ENCODE measurements at places on chromosomes 11 and 22.

DNA sequence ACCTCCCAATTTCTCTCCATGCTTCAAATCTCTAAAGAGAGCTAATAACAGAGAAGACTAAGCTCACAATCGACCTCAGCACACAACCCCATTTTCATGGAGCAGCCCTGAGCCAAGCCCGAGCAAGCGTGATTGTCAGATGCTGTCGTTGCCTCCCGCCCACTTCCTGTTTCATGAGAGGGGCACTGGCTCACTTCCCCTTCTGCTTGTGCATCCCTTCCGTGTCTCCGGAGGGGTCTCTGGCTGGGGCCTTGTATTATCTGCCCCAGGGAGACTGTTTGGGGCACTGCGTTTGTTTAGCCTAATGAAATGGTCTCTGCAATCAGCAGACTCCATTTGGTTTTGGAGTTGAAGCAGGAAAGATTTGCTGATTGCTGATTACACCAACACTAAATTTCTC, 181.3 kb upstream of the SEZ6L start:
- peak; percentile 6 for DNase-seq

GRCh38 chr11:33606762-33607161, 93.9 kb downstream of the C11orf91 start:
- DNase-seq = no peak

DNA sequence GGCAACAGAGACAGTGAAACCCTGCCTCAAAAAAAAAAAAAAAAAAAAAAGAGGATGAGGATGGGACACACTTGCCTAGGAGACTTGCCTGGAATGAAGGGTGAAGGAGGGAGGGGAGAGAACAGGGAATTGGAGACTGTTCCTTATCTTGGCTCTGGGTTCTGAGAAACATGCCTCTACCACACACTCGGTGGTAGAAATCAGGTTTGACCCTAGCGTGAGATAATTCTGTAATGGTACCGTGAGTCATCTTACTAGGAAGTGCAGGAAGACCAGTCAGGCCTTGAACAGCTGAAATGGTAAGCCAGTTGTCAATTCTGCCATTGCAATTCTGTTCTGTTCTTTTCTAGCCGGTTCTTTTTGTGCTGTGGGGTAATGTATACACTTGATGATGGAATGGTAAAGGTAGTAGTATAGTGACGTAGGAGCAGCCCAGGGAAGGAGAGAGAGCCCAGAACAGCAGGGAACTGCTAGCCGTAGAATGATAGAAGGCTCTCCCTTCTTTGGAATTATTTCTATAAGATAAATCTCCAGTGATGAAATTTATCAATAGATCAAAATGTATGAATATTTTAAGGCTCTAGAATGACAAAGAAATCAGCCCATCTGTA, 3.9 kb upstream of the AMBRA1 start:
- no peak for DNase-seq

GRCh38 chr11:44338698-44339529, 29.0 kb upstream of the ALX4 start:
- no peak for DNase-seq

GRCh38 chr22:49325531-49326395, 501.9 kb downstream of the BRD1 start:
- DNase-seq = no peak

- DNase-seq = no peak
Measured at GRCh38 chr11:120302001-120302805, 22.9 kb upstream of the TLCD5 start.

- DNase-seq = peak; percentile 81
Measured at GRCh38 chr11:38791346-38791961, 2193.4 kb upstream of the RAG2 start.

DNA sequence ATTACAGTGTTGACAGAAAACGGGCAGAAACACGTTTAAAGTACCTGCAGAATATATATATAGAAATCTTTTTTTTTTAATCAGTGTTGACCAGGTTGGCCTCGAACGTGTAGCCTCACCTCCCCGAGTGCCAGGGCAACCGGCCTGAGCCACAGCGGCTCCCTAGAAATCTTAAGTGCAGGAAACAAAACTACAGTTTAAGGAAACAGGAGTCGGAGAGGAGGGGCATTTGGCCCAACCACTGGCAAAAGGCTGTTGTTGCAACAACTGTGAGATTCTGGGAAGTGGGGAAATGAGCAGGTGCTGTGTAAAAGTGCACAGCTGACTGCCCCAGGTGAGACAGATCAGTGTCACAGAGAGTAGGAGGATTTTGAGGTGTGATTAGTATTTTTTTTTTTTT, 3.7 kb downstream of the YWHAH start:
- DNase-seq = no peak

- no peak for DNase-seq
Measured at GRCh38 chr22:26941896-26942636, 284.7 kb downstream of the MIAT start.

- no peak for DNase-seq
Measured at GRCh38 chr22:42379966-42380537, 52.2 kb downstream of the NFAM1 start.

GRCh38 chr11:103384652-103385051, 275.4 kb downstream of the DYNC2H1 start:
- no peak for DNase-seq

GRCh38 chr11:87722756-87723565, 452.3 kb downstream of the RAB38 start:
- DNase-seq = peak; percentile 39

GRCh38 chr22:31327806-31328543, 18.2 kb downstream of the PATZ1 start:
- no peak for DNase-seq

DNA sequence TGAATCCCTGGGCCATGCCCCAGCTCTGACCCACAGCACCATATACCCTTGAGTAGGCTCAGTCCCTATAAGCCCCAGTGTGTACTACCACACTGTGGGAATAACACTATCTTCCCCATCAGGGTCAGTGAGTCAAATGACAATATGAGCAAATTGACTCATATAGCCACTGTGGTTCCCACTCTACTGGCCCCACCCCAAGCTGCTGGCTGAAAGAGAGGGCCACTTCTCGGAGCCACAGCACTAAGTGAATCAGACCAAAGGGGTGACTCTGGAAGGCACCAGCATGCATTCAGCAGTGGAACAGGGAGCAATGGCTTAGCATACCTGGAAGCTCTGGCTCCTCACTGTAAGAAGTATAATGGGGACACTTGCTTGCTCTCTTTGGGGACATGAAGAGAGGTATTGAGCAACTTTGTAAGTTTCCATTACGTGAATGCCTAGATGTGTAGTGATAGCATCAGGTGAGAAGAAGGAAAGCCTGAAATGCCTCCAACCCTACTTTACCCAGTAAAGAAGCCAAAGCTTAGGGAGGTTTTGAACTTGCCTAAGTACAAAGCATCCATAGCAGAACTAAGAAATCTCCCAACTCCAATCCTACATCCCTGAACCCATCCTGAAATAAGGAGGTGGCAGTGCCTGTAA, 13.5 kb downstream of the CD59 start:
- no peak for DNase-seq

- DNase-seq = no peak
Measured at GRCh38 chr11:86916330-86916729, 38.9 kb downstream of the FZD4 start.

DNA sequence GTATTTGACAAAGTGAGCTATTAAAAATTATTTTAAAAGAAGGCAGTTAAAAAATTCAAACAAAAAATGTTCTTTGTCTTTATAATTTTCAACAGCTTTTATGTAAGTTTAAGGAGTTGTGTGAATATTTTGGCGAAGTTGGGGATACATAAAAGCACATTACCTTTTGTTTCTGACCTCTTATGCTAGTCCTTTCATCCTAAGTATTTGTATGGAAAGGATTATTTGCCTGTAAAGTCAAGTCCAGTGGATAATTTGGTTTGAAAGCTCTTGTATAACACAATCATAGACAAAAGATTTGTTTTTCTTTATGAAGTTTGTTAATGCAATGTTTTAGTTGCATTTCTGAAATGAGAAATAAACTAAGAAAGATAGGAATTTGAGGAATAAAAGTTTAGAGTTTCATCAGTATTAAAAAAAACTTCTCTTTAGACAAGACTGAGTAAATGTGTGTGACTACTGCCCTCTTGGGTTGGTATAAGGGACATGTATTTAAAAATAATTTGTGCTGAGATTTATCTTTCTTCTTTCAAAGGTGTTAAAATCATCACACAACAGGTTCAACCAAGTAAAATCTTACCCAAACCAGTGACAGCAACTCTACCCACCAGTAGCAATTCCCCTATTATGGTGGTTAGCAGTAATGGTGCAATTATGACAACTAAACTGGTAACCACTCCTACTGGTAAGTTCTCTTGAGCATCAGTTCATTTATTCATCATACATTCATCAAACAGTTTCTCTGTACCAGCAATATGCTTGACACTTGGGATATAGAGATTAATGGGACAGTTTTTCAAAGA, 68.2 kb downstream of the EMSY start:
- DNase-seq = peak; percentile 8

- no peak for DNase-seq
Measured at GRCh38 chr11:10518123-10518522, 22.9 kb downstream of the RNF141 start.

- DNase-seq = no peak
Measured at GRCh38 chr11:58957922-58958321, 18.6 kb downstream of the GLYATL1 start.

DNA sequence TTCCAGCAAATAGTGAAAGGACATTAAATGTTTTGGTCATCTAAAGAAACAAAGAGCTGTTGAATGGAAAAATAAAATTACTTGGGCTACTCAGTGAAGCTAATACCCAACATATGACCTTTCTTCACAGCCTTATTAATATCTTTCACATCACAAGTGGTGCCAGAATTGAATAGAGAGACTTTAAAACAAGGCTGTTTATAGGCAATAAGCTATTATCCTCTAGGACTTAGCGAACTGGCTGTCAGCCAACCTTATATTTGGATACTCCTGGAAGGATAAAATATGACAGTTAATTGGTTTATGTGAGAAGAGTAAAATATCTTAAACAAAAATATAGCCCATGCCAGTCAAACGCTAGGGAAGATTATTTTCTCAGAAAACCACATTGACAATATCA, 225.5 kb upstream of the BLID start:
- DNase-seq = no peak

- DNase-seq = no peak
Measured at GRCh38 chr11:73748300-73748699, 12.6 kb downstream of the RAB6A start.

GRCh38 chr11:35036639-35037038, 102.3 kb upstream of the CD44 start:
- DNase-seq = no peak

- DNase-seq = no peak
Measured at GRCh38 chr11:78344094-78344493, 73.5 kb downstream of the GAB2 start.

GRCh38 chr22:17962168-17962567, 62.2 kb downstream of the MICAL3 start:
- DNase-seq = no peak

- no peak for DNase-seq
Measured at GRCh38 chr11:16958833-16959232, 55.4 kb downstream of the PLEKHA7 start.

- no peak for DNase-seq
Measured at GRCh38 chr22:46985507-46985882, 223.0 kb downstream of the TBC1D22A start.

GRCh38 chr11:134575504-134576230, 163.6 kb upstream of the B3GAT1 start:
- DNase-seq = no peak

- no peak for DNase-seq
Measured at GRCh38 chr11:14645015-14645912, 1.7 kb downstream of the PDE3B start.

DNA sequence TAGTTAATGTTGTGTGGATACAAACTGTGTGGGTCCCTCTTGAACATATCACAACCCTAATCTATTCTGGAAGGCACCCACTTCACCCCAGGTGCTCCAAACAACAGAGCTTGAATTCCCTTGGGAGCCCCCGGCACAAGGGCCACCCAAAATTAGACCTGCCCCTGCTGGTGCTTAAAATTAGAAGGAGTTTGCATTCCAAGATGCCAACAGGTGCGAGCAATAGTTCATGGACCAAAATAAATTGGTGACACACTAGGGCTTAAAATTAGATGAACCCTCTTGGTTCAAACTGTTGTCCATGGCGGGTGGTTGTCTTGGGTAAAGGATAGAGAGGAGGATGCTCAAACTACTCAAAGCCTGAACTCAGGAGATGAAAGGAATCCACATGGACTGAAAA, 291.5 kb downstream of the MN1 start:
- no peak for DNase-seq

DNA sequence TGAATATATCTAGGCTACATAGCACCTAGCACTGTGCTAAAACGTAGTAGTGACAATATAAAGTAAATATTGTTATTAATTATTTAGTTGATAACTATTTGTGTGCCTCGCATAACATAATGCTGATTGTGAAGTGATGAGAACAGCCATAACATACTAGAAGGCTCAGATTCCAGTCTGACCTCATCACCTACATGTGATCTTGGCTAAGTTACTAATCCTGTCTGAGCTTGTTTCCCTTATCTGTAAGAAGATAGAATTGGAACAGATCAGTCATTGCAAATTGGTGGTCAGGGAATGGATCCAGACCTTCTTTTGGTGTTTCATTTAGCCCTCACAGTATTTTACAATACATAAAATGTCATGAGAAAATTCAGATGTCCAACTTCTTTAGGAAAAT, 103.4 kb upstream of the SEZ6L start:
- no peak for DNase-seq

GRCh38 chr11:12684315-12684714, 10.1 kb downstream of the TEAD1 start:
- no peak for DNase-seq

DNA sequence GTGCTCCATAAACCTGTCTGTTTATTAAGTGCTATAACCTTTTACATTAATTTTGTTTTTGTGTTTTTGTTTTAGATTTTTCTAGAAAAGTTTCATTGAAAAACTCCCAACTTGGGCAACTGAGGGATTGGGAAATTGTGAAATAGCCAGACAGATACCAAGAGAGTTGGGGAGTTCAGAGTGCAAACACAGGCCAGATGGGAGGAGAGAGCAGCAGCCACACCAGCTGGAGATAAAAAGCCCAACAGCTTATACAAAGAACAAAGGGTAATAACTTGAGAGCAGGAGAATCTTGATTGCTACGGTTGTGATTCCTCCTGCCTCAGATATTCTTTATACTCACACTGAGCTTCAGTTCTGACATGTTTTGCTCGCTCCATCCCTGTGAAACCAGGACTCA, 1642.2 kb downstream of the LRRC4C start:
- DNase-seq = no peak

GRCh38 chr22:27804470-27805297, 3.1 kb upstream of the MN1 start:
- DNase-seq = peak; percentile 90

- no peak for DNase-seq
Measured at GRCh38 chr22:26238596-26238995, 69.3 kb downstream of the SEZ6L start.

- no peak for DNase-seq
Measured at GRCh38 chr11:15754221-15754620, 602.1 kb downstream of the SOX6 start.

GRCh38 chr11:80162387-80162786, 721.6 kb upstream of the TENM4 start:
- DNase-seq = no peak
